ENCODE measurements at places on chromosomes 16 and 17.

GRCh38 chr17:71921796-71922195, 199.0 kb upstream of the SOX9 start:
- DNase-seq: no peak

DNA sequence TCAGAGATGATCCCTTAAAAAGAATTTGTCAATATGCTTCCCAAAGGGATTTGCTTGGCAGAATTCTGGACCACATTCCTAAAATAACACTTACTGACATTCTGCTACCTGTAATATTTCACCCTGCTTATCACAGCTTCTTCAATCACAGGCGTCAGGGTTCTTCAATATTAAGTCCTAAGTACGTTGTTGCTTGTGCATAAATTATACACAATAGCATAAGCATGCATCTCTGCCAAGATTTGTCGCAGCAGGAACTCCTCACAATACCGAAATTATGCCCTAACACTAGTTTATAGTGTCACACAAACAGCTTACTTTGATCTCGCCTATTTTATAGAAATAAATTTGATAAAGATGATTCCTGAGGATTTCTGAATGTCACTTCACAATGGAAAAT, 48.9 kb downstream of the UBE2G1 start:
- no peak for DNase-seq

- peak; percentile 57 for DNase-seq
Measured at GRCh38 chr17:70767102-70767701, 597.9 kb downstream of the KCNJ2 start.

GRCh38 chr17:57010487-57010886, 32.6 kb downstream of the SCPEP1 start:
- no peak for DNase-seq

DNA sequence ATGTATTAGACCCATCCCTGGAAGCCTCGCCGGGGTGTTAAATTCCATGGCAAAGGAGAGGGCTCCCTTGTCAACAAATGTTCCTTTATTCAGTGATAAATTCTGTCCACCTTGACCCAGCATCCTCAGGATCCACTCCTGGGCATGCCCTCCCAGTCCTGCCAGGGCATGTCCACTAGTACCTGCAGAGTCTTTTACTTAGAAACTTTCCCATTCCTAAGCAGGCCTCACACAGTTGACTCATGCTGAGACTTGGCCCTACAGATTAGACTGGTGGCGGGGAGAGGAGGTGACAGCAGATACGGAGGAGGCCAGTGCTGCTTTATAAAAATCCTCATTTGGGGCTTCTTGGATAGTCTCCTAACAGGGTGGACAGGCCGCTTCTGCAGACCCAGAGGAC, 88.8 kb downstream of the CYLD start:
- DNase-seq: no peak

- no peak for DNase-seq
Measured at GRCh38 chr16:2787961-2788360, 601 bp upstream of the PRSS33 start.

DNA sequence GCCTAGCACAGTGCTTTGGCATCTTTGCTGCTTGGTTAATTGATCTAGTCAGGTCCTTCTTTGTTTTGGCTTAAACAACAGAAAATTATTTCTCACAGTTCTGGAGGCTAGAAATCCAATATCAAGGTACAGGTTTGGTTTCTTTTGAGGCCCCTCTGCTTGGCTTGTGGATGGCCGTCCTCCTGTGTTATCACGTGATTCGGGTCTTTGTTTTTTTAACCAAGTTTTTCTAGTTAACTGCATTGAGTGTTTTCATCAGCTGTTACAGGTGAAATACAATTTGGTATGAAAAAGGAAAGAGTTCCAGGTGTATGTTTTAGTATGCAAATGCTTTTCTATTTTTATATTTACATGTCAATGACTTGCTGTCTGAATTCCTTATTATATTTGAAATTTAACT, 2.8 kb downstream of the NLK start:
- DNase-seq: no peak

DNA sequence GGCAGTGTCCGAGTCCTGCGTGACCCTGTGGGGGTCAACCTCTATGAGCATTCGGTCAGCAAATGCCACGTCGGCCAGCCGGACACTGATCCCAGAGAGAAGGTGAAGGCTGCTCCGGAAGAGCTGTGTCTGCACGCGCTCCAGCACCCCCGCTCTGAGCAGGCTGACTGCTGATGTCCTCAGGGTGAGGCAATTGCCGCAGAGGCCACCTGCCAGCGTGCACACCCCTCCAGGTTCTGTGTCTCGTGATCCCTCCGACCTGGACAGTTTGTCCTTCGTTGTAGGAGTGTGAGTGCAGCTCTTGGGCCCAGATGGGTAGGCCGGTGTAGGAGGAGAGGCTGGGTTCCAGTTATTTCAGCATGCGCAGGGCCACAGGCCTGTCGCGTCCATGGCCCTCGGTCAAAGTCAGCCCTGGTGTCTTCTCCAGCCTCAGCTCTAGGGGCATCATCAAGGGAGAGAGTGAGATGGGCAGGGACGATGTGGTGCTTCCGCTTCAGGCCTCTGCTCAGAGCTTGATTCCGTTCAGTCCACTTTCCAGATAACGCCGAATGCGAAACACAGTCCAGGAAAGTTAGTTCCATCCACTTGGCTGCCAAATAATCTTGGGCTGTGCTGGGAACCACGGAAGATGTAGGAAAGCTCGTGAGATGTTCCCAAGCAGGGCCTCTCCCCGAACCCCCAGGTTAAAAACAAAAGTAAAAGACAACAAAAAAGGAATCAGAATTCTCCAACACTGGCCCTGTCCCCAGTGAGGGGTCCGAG, 15.1 kb upstream of the NCBP3 start:
- DNase-seq: no peak

DNA sequence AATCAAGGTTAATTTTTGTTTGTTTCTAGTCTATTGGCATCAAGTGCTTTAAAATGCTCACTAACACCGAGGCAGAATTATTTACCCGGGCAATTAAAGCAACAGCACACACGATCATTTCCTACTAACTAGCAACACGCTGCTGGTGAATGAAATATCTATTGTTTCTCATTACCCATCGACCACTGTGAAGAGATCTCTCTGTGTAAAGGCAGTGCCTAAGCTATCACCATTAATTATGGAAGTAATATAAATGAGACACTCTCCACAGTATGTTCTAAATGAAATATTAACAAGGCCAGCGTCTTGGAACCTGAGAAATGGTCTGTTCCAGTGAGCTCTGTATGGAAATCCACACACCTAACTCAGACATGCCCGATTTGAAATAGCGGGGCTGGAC, 397.6 kb downstream of the MAF start:
- no peak for DNase-seq

Data from NCI-H2081 (cell line).